ENCODE measurements at places on chromosomes 4 and X.

- DNase-seq, result peak; percentile 91
These were observed 70.4 kb upstream of the USP9X start for GRCh38 chrX:41014776-41015360.

DNA sequence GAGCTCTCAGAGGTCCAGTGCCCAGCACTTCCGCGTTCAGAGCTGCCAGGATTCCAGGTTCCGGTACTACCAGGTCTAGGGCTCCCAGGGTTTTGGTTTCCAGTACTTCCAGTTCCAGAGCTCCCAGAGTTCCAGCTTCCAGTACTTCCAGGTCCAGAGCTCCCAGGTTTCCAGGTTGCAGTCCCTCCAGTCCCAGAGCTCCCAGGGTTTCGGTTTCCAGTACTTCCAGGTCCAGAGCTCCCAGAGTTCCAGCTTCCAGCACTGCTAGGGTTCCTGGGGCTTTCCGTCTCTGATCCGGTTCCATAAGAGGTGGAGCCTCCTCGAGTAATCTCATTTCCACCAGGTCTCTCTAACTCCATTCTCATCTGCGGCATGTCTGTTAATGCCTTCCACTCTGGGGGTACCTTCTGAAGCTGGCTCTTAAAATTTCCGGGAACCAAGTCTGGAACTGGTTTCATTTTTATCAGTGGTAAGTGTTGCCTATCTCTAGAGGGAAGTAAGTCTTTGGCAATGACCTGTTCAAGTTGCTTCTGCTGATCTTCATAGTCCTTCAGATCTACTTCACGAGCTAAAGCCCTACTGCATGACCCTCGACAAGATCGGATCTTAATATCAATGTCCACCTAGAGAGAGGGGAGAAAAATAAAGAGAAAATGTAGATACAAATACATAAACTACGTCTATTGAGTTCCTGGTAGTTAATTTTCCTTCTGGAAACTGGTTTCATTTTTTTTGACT, 4.1 kb downstream of the FGA start:
- DNase-seq, result peak; percentile 25

DNA sequence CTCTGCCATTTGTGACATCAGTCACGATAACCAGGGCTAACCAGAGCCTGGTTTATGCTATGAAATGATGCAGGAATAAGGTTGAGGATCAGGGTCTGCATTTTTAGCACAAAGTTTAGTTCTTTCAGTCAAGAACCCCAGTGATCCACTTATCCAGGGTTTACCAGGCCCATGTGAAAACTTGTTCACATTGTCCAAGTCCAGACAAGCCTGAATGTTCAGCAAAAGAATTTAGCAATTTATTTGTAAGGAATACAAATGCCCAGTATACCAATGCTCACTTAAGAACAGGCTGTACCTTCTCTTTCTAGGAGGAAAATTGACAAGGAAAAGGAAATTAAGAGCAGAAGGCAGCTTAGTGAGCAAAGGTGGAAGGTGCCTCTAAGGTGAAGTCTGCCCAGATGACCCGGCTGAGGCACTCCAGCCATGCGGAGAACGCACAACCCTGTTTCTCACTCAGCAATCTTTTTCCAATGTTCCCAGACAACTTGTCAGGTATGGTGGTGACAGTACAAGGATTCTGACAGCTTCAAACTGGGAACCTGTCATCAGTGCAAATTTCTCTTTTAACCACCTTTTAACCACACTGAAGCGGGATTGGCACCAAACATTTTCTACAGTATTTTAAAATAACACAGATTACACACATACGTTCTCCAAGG, 54.0 kb downstream of the TBC1D9 start:
- DNase-seq, result no peak

GRCh38 chrX:69290292-69290691, 125.0 kb upstream of the PJA1 start:
- DNase-seq, result no peak

DNA sequence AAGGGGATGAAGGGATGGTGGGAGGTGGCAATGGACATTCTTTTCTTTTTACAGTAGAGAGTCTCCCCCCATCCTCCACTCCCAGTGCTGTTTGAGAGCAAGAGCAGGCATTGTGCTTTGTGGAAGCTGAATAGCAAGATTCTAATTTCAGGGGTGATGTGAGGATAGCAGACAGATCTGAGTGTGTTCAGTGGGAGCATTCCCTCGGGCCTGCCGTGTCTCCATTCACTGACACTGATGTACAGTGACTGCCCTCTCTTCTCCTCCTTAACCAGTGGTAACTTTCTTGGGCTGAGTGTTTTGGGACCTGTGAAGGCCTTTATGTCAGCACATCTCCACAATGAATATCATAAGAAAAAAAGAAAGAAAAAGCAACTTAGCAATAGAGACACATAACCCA, 396.6 kb upstream of the RPS6KA3 start:
- DNase-seq, result no peak

DNA sequence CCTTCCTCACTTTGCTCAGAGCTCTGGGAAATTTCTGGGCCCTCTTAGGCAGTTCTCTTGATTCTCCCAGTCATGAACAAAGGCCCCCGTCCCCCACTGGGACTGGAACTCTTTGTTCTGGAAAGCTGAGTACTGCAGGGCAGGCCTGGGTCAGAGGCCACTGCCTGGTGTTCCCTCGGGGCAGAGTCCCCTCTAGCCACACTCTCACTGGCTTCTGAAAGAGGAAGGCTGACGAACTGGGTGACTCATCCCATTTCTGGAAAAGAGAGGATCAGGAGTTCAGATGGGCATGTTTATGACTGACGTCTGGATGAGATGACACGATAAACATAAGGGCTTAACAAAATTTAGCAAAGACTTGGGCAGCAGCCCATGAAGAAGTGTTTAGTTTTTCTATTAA, 47.7 kb downstream of the DDX3X start:
- DNase-seq, result peak; percentile 98

- peak; percentile 80 for DNase-seq
These were observed 2.9 kb upstream of the MND1 start for GRCh38 chr4:153341575-153342090.

- no peak for DNase-seq
These were observed 11.2 kb downstream of the LRPAP1 start for GRCh38 chr4:3520796-3521600.

GRCh38 chrX:9851890-9852289, 65.7 kb downstream of the SHROOM2 start:
- DNase-seq, result peak; percentile 45

DNA sequence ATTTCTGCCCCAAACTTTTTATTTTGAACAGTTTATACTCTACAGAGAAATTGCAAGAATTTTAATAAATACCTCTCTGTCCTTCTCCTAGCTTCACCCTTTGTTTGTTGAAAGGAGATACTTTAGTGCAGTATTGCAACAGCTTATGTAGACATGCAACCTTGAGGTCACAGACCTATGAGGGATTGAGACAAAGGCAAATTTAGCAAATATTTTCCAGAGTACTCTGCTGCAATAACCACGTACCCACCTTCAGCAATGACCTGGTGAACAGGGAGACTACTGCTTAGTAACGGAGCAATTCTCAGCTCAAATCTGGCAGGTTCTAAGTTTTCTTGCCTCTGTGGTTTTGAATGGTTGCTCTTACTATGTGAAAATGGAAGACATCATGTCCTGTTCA, 13.2 kb downstream of the FGA start:
- no peak for DNase-seq

- DNase-seq, result peak; percentile 73
These were observed 99.1 kb downstream of the ARHGAP10 start for GRCh38 chr4:147830987-147831386.

GRCh38 chrX:7127056-7127455, 20.5 kb upstream of the STS start:
- DNase-seq, result no peak

DNA sequence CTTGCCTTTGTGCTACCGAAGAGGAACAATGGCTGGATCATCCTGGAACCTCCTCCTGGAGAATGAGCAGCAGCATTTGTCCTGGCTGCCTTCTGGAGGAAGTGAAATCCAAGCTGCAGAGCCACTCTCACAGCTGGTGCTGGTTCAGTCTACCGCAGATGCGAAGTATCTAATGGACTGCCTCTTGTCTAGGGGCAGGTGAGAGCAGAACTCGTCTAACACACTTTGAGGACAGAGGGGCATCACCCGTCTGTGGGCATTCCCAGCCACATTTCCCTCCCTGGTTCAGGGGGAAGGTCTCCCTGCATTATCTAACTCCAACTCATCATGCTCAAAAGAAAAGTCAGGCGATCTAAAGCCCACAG, 338.2 kb upstream of the GATB start:
- DNase-seq, result no peak

DNA sequence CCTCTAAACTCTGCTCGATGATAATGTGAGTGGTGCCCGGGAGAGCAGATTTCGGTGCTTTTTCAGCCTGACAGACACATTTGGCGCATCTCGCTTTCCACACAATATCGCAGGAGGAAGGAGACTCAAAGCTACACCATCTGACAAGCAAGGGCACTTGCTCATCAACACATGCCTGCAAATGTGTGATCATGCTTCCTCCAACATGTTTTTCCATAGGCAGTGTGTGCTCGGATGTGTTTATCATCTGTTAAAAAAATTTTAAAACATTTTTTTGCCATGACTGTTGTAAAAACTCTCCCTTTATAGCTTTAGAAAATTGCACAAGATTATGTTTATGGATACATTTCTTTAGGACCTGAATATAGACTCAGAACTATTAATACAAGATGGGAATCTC, 170.3 kb upstream of the PUDP start:
- no peak for DNase-seq

DNA sequence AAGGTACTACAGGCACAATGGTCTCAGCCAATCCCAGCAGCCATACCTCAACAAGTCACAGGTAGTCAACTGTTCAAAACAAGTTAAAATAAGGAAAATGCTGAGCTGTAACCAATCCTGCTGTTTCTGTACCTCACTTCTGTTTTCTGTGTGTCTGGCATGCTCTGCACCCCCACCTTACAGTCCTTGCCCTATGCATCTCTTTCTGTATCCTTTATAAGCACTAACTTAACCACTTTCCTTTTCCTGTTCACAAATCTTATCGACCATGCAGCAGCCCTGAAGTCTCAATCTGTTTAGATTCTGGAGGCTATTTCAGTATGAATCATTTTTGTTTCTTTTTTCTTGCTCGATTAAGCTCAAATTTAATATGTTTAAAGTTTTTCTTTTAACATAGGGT, 12.5 kb upstream of the FAM13A start:
- no peak for DNase-seq

DNA sequence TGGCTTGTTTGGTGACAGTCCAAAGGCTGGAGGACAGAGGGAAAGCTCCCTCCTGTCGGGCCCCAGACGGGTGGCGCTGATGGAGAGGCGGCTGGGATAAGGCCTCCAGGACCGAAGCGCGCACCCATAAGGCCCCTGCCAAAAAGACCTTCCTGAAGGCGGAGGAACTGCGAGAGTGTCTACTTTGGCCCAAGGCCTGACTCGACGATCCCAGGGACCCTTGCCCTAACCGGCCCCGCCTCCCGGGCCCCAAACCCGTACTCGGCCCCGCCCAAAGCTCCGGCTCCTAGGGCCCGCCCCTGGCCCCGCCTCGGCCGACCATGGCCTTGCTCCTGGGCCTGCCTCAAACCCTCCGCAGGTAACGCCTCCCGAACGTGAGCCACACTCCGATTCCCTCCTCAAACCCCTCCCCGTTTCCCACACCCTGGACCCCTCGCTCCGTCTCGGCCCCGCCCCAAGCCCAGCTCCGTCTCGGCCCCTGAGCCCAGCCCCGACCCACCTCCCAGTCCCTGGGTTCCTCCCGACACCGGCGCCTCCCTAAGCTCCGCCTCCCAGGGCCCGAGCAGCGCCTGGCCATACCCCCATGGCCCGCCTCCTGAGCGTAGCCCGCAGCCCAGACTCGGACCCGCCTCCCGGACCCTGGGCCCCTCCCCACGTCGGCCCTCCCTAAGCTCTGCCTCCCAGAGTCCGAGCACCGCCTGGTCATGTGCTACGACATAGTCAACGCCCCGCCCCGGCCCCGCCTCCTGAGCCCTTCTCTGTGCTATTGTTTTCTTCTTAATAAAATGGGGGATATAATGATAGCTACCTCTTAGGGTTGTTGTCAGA, 90.0 kb upstream of the DRD5 start:
- DNase-seq, result peak; percentile 30

DNA sequence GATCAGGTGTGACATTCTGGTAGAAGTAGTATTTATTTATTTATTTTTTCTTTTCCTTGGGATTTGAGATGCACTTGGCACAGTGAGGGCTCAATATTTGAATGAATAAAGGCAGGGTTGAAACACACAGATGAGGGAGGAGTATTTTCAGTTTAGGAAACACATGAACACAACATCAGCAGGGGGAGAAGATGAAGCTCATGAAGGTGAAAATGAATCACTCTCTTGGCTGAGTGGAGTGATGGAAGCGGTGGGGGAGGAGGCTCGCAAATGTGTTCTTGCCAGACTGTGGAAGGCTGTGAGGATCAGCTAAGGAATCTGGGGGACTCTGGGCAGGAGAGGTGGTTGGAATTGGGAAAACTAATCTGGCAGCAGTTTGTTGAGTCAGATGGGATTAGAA, 55.3 kb downstream of the ARHGAP10 start:
- peak; percentile 53 for DNase-seq

GRCh38 chr4:48071191-48071590, 54.6 kb downstream of the NIPAL1 start:
- peak; percentile 69 for DNase-seq

- no peak for DNase-seq
These were observed 335.7 kb downstream of the BMPR1B start for GRCh38 chr4:95093460-95093859.

GRCh38 chrX:17550011-17550410, 175.0 kb downstream of the NHS start:
- no peak for DNase-seq

DNA sequence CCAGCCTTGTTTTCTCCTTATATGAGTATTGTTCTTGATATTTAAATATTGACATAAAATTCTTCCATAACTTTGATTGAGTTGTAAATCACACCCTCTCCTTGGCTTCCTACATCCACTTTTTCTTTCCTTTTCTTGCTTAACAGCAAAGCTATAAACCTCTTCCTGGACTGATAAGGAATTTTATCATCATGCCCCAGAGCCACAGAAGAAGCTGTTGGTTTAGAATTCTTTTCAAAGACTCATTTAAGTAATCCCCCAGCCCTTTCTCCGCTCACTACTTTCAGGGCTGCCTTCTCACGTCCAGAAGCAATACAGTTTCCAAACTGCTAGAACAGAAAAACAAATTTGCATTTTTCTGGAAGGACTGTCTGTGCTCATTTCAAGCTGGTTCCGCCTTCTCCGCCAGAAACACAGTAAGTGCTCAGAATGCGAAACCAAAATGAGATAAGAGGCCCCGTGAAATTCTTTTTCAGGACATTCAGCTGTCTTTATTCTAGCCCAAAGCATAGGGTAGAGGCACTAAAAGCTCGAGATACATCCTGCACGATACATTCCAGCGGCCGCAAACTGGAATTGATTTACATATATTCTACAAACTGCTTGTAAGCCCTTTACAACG, 849 bp downstream of the MID1 start:
- DNase-seq, result peak; percentile 39

GRCh38 chr4:145679520-145679919, 426 bp upstream of the C4orf51 start:
- peak; percentile 93 for DNase-seq

DNA sequence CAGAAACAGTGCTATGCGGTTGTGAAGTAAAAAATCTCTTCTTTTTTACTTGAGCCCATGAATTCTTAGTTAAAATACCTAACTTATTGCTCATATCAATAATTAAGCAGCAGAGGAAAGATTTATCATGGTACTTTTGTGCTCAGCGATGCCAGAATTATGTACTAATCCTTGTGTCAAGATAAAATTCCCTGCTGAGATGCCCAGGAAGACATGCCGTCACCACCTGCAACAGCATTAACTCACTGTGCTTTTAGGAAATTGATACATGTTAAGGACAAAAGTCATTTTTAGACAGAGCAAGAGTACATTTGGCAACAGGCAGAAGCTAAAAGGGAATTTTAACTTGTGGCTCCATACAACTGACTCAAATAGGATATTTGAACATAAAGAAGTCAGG, 138.9 kb downstream of the NPNT start:
- peak; percentile 5 for DNase-seq

Measured in M059J (cell line).